ENCODE measurements at places on chromosomes 2 and 18.

- DNase-seq: no peak
These were observed 12.9 kb downstream of the HTR2B start for GRCh38 chr2:231111987-231112386.

- DNase-seq: no peak
These were observed 14.9 kb downstream of the SLC9A4 start for GRCh38 chr2:102487761-102488462.

DNA sequence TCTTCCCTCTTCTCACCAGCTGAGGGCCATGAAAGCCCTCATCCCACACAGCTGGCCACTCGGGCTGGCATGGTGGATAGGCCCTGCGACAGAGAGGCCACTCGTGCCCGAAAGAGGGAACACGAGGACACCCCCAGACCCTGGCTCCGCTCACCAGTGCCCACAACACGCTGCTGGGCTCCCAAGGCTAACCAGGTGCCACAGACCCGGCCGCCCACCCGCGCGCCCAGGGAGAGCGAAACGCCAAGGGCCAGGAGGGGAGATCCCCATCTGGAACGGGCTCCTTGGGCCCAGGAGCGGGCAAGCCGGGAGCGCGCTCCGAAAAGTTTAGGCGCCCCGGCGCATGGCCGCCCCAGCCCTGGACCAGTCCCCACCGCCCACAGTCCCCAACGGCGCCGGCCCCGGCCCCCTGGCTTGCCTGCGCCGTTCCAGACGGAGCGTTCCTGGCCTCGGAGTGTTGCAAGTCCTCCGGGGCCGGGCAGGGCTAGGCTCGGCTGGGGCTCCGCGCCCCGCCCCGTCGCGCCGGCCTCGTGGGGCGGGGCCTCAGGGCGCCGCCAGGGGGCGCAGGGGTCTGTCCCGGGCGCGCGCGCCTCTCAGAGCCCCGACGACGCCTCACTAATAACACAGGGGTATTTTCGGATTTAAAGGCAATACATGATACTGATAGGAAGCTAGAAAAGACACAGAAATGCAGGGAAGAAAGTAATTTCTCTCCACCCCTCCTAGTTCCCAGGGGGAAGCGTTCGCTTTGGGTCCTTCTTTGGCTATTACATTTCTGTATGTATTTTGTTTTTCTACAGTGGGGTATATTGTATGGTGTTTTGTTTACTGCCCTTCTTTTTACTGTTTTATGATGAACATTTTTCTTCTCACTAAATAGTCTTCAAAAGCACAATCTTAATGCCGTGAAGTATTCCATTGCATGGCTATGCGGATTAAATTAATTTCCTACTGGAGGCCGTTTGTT, at the start of gene TMBIM1:
TSS of gene TMBIM1 (minus strand) at position 456 of the 967 bp plus-strand sequence. CDS start 10,362 bp downstream, outside the sequence.
- DNase-seq: peak; percentile 54

- DNase-seq: no peak
These were observed 57.5 kb upstream of the MSTN start for GRCh38 chr2:190119923-190120590.

GRCh38 chr2:53182601-53183000, 585.0 kb upstream of the CHAC2 start:
- no peak for DNase-seq

DNA sequence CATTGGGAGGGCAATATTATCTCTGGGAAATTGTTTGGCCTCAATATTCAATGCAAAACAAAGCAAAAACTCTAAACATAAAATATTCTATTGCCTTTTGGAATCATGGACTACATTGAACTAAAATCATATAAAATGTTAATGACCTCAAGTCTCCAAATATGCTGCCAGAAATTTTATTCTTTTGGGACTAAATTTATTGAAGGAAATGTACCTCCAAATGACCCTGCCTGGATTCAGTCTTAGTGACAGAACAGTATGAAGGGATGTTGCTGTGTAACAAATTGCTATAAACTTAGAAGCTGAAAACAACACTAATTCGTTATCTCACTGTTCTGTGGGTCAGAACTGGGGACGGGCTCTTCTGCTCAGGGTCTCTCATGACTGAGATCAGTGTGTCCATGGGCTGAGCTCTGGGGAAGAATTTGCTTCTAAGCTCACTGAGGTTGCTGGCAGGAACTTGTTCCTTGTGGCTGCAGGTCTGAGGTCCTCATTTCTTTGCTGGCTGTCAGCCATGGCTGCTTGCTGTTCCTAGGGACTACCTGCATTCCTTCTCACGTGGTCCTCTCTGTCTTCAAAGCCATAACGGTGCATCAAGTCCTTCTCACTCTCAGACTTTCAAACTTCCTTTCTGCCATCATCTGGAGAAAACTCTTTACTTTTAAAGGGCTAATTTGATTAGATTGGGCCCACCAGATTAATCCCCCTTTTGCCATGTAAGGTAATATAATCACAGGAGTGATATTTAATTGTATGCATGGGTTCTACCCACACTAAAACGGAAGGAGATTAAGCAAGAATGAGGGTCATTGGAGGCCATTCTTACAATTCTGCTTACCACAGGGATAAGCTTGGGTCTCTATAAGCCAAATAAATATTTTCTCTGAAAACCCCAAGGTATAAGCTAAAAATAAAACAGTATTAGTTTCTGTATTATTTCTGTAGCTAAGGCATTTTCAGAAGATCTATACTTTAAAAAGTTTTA, 149.0 kb downstream of the ADCYAP1 start:
- no peak for DNase-seq

DNA sequence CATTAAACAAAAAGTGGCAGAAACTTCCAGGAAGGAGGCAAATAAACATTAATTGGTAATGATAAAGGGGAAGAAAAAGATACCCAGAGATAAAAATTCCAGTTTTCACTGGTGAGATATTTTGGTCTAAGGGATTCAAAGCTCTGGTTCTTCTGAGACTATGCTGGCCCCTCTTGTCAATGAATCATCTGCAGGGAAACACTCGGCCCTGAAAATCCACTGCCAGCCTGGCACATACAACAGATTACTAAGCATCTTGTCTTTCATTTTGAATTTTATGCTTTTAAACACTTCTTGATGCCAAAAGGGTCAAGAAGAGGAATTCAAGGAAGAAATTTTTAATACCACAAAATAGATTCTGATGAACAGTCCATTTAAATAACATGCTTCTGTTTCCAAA, 1603.8 kb upstream of the ZEB2 start:
- DNase-seq: no peak

DNA sequence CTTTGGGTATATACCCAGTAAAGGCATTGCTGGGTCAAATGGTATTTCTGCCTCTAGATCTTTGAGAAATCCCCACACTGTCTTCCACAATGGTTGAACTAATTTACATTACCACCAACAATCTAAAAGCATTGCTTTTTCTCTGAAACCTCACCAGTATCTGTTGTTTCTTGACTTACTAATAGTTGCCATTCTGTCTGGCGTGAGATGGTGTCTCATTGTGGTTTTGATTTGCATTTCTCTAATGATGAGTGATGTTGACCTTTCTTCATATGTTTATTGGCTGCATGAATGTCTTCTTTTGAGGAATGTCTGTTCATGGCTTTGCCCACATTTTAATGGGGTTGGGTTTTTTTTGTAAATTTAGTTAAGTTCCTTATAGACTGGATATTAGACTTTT, 382.6 kb upstream of the ZNF804A start:
- DNase-seq: no peak

DNA sequence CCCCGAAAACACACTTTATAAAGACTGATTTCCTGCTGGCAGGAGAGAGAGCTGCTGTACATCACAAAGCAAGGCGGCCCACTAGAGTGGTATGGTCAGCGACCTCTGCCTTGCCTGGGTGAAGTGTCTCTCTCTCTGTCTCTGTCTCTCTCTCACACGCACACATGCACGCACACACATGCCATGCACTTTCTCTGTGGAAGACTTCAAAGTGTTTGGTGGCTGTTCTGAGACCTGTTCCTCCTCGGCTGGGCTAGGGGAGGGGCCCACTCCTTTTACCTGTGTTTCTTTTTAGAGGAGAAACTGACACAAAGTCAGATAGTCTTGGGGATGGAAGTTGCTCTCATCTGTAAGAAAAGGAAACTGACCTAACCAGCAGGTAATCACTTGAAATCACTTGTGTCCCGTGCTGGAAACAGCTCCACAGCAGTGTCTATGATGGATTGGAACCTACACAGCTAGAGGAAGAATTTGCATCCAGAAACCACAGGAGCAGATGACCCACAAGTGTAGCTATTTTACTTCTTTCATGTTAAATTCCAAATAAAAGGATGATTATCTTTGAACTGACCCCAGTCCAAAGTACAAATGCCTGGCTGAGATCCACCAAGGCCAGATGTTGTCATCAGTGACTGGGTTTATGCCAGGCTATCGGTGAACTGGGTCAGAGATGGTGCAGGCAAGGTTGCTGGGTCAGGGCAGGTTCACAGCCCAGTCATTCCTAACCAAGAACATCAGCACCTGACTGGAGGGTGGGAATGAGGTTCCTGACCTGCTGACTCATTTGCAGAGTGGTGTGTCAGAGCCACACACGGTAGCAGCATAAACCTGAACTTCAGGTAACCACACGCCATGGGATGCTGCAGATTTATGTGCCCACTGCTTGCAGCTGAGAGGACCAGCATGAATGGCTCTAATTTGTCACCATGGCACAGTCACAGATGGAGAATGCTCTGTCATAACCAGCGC, 63.0 kb downstream of the NPAS2 start:
- DNase-seq: no peak

- DNase-seq: no peak
These were observed 93.8 kb upstream of the PHLPP1 start for GRCh38 chr18:62621546-62621945.

DNA sequence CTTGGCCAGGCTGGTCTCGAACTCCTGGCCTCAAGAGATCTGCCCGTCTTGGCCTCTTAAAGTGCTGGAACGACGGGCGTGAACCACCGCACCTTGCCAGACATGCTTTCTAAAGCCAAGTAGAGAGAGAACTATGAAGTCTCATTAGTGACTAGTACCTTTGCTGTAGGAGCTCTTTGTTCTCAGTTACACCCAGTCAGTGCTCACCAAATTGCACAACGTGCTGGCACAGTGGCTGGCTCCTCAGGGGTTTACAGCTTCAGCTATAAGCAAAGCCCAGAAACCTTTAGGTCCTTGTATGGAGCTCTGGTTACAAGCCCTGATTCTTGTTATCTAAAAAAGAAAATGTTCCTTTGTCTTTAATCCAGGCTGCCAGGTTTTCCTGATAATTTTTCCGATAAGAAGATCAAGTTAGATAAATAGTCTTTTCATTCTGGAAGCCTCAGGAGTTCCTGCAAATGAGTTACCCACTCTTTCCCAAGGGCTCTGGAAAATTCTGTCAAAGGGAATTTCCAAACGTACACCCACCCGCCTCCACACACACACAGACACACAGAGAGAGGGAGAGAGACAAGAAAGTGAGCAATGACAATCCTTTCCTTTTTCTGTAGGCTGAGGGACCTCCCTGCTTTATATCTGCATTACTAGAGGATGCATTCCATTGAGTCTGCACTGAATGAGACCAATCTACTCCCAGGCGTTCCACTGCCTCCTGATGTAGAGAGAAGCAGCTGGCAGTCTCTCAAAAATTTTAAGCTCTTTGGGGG, 100.2 kb upstream of the CSRNP3 start:
- no peak for DNase-seq

DNA sequence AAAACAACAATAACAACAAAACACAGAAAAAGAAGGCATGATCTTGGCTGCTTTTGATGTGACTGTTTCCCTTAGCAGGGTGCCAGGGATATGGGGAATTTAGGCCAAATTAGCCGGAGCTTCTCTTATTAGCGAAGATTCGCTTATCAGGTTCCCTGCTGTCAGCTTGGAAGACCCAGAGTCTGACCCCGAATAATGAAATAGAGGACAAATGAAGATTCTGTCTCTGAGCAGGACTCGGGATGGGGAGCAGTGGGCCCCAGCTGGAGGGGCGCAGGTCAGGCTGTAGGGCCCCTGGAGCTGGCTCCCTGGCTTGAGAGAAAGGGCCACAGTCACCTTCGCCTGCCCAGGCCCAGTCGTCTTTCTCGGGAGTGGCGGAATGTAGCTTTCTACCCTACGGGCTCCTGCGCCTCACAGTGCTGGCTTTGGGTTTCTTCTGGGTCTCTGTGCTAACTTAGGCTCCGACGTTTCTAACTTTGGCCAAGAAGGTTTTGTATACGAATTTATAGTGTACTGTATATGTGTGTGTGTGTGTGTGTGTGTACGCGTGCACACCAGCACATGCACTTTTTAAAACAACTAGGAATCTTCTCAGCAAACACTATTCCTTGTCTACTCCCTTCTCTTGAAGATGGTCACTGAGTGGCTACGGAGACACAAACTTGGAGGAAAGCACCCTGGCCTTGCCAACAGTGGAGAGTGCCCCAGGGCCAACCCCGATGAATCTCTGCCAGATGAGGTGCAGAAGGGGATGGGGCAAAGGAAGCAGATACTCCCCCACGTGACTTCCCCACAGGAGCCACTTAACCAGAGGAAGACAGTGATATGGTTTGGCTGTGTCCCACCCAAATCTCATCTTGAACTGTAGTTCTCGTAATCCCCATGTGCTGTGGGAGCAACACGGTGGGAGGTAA, 195.6 kb upstream of the COPS8 start:
- DNase-seq: no peak

DNA sequence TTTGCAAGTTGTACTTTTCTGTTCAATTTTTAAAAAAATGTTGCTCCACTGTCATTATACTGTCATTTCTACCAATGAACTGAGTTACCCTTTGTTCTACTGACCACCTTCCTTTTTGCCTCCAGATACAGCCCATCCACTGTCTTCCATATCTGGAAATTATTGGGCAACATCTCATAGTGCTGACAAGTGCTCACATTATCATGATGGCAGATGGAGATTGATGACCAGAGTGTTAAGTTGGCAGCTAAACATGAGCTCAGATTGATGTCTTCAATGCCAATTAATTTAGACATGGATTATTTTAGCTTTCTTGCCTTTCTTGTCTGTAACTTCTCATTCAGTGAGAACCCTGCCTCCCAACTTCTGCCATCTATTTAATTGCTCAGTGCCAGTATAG, 76.6 kb downstream of the KIAA1328 start:
- DNase-seq: no peak

- DNase-seq: no peak
These were observed 9.3 kb upstream of the MTERF4 start for GRCh38 chr2:241111440-241111805.

DNA sequence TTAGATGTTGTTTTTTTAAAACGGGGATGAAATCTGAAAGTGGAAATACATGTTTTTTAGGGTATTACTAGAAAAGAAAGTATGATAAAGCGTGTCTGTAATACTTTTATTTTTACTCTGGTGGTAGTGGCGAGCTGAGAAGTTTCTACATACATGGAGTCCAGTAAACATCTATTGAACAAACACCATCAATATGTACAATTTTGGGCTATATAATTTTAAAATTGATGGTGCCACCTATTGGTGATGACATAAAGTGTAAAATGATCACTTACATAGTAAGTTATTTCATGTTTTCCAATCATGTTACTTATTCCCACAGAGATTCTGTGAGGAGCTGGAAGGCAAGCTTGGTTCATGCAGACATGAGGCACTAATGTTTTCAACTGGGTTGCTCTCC, 31.5 kb upstream of the NFE2L2 start:
- no peak for DNase-seq

- no peak for DNase-seq
These were observed 441.5 kb upstream of the POU3F3 start for GRCh38 chr2:104412384-104412783.

All from activated naive CD8-positive, alpha-beta T cell treated with anti-CD3 and anti-CD28 coated beads, Interleukin-2, amount 50 U/mL, for 16 hours (primary cell).